ENCODE measurements at places on chromosomes 2 and 18. TPM values are rescaled to one million over a fixed set of nuclear protein-coding genes. Genes with fewer than 3 reads are reported as not detected.
A peak's percentile ranks its signal among the peaks of the same experiment; 100 is the strongest.

GRCh38 chr2:235677937-235678336 lies 184.1 kb downstream of the AGAP1 start:
- DNase-seq = no peak

DNA sequence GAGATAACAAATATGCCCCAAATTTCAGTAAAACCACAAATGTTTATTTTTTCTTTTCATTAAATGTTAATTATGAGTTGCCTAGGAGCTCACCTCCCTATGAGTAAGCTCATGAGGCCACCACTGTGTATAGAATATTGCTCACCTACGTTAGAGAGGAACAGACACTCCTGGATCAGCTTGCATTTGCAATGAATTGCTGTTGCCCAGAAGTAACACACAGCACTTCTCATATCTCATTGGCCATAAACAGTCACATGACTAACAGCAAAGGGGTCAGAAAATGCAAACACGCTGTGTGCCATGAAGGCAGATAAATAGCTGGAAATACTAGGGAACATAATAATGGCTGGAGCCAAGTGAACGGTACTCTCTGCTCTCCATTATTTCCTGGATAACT lies 89.0 kb upstream of the GALNT5 start:
- no peak for DNase-seq

GRCh38 chr18:21298351-21298750 lies 56.3 kb downstream of the GREB1L start:
- no peak for DNase-seq

DNA sequence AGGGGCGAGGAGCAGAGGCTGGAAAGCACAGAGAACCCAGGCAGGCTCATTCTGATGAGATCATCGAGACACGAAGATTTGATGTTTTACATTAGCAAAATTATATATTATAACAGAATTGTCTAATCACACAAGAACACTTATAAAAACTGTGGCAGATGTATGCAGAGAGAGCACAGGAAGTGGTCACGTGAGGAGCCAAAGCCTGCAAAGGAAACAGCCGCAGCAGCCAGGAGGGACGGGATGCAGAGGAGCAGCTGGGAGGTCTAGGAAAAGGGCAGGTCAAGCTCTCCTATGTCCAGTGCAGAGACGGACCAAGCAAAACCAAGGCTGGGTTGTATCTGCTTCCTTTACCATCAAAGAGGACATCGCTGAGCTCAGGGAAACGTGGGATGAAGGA lies 355.1 kb upstream of the MYT1L start:
- DNase-seq = no peak

DNA sequence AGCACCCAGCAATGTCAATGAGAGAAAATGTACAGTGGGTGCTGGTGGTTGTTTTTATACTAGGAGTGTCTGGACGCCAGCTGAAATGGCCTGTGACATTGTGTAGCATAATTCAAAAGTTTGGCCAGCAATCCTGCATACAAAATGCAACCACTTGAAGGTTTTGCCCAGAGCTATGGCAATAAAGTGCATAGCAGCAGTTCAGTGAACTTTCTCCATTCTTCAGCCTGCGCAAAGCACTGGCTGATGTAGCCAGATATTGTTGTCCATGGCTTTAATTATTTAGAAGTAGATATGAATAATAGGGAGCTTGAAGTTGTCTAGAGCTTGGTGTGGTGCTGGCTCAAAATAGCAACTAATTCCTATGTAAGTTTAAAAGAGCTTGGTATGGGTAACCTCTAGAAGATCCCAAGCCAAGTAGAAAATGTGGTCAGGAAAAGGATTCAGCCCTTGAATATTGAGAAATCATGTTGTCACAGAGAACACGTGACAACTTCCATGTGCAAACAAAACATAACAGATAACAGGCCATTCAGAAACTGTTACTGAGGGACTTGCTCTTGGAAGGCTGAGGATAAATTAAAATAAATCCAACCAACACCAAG lies 33.3 kb upstream of the PGAP1 start:
- no peak for DNase-seq

DNA sequence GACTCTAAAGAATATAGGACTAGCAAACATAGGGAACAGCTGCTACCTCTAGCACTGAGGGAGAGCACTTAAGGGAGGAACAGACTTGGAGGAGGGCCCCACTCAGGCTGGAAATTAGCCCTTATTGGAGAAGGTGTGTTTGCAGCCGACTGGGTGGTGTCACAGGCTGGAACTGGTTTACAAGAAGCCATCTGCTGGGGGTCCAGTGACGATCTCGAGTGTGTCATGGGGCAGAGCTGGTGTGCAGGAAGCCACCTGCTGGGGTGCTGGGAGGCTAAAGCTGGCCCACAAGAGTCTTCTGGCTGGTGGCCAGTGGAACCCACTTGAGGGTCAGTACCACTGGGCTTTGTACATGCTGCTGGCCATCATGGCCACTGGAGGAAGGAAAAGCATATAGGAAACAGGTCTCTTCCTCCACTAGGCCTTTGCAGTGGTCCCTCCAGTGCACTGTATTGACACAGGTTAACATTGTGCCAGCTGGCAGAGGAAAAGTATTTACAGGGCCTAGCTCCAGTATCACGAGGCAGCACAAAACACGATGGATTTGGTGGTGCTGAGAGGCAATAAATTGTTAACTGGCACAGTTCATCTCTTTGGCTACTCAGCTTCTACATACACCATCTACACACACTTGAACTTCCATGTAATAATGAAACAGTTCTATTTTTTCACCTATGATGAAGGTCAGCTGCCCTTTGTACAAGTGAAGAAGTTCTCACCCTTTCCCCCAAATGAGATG lies 43.6 kb downstream of the MAP3K20 start:
- DNase-seq = no peak

- DNase-seq = no peak
Observed at GRCh38 chr2:119684518-119684917, 5.5 kb downstream of the TMEM177 start.

DNA sequence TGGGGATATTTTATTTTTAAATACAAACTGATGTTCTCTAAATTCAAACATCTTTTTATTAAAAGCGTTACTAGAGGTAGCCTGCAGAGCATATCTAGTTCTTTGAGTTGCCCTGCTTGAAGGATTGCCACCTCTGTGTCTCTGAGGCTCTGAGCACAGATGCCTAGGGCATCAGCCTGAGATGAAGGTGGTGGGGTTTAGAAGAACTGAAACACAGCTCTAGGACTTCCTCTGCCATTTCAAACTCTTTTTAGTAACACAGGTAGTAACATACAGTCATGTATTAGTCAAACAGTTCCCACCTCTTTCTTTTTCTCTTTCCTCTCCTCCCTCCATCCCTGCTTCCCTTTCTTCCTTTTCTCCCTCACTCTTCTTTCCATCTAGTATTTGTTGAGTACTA lies 57.6 kb downstream of the TTC21B start:
- DNase-seq = no peak

DNA sequence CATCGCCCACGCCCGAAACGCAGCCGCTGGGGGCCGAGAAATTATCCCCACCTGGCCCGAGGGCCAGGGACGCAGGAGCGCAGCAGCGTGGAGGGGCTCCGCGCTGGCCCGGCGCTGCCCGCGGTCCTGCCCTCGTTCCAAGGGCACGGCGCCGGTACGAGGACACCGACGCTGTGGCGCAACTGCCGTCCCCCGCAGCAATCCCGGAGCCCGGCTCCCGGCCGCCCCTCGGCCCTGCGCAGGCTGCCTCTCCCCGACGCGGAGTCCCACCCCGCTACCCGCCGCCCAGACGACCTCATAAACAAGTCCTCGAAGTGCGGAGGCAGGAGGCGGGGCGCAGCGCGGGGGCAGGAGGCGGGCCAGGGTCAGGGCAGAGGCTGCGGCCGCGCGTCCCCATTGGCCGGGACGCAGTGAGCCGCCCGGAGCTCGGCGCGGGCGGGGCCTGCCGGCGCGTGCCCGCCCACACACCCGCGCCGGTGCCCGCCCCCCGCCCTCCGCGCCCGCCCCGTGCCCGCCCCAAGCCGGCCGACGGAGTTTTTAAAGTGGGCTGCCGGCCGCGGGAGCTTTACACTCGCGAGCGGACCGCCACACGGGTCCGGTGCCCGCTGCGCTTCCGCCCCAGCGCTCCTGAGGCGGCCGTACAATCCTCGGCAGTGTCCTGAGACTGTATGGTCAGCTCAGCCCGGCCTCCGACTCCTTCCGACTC lies at the start of gene EPAS1:
Gene EPAS1, plus strand, starts transcription at position 568 of the 706 bp plus-strand sequence. CDS start 505 bp downstream, outside the sequence.
- DNase-seq = peak; percentile 76

DNA sequence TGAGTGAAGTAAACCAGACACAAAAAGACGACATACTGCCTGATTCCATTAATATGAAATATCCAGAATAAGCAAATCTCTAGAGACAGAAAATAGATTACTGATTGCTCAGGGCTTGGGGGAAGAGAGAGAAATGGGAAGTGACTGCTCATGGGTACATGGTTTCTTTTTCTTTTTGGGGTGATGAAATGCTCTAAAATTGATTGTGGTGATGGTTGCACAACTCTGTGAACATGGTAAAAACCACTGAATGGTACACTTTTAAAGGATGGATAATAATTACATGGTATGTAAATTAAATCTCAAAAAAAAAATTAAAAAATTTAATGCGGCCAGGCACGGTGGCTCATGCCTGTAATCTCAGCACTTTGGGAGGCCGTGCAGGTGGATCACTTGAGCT lies 39.3 kb downstream of the RPL31 start:
- no peak for DNase-seq

- no peak for DNase-seq
Observed at GRCh38 chr18:46627136-46627535, 29.9 kb downstream of the LOXHD1 start.

- DNase-seq = peak; percentile 86
Observed at GRCh38 chr2:109447251-109447661, 166.5 kb downstream of the SEPTIN10 start.

- DNase-seq = no peak
Observed at GRCh38 chr18:77130229-77131099, 2.1 kb downstream of the MBP start.

GRCh38 chr2:229446350-229446749 lies 175.3 kb upstream of the PID1 start:
- DNase-seq = no peak

DNA sequence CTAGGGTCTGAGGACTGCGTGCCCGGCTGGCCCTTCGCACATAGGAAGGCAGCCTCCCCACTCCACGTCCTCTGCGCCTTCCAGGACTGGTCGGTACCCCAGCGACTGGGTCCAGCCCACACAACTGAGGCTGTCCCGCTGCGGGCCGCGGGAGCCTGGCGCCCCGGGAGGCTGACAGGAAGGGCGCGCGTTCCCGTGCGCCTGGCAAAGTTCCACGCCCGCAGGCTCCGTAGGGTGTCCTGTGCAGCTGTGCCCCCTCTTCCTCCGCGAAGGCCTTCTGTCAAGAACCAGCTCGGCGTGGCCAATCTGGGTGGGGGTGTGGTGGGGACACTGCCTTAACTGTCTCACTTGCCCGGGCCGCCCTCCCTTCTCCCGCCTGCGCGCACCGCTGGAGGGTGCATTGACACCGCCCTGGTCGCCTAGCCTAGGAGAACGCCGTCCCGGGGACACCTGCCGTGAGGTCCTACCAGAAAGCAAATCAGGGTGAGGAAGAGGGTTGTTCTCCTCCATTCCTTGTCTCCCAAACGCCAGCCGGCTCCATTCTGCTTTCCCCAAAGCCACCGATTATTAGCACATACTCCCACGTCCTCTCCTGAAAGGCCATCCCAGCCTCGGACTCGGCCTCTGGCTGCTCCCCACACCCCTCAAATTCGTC lies 618 bp upstream of the LYPD1 start:
- DNase-seq = peak; percentile 70

ACSL3 gene
- 100.0 TPM for total RNA-seq

SCYGR4 gene
- total RNA-seq = not detected

GAREM1 gene
- total RNA-seq = 2.9 TPM

TACR1 gene
- total RNA-seq = not detected

SIX2 gene
- total RNA-seq = 3.6 TPM

IL1RN gene
- total RNA-seq = not detected
